Left ventricle myocardium inferior (tissue), 1 donor: ENCODE measurements at places on chromosomes 12 and 14. TPM values are rescaled to one million over a fixed set of nuclear protein-coding genes. Genes with fewer than 3 reads are reported as not detected.

GPD1 gene
- 9.0 TPM for total RNA-seq

- DNase-seq = no peak
Measured at GRCh38 chr12:55972456-55972855, 1.4 kb upstream of the RAB5B start.

SYNDIG1L gene
- total RNA-seq = 0.11 TPM

LUM gene
- 115 TPM for total RNA-seq

FGD4 gene
- total RNA-seq = 30.5 TPM

- peak; percentile 42 for DNase-seq
Measured at GRCh38 chr12:12723681-12724420, 6.7 kb downstream of the CDKN1B start.

- DNase-seq = no peak
Measured at GRCh38 chr12:49867570-49868341, 24.9 kb upstream of the BCDIN3D start.

- no peak for DNase-seq
Measured at GRCh38 chr12:84954415-84954814, 41.8 kb upstream of the SLC6A15 start.

DNA sequence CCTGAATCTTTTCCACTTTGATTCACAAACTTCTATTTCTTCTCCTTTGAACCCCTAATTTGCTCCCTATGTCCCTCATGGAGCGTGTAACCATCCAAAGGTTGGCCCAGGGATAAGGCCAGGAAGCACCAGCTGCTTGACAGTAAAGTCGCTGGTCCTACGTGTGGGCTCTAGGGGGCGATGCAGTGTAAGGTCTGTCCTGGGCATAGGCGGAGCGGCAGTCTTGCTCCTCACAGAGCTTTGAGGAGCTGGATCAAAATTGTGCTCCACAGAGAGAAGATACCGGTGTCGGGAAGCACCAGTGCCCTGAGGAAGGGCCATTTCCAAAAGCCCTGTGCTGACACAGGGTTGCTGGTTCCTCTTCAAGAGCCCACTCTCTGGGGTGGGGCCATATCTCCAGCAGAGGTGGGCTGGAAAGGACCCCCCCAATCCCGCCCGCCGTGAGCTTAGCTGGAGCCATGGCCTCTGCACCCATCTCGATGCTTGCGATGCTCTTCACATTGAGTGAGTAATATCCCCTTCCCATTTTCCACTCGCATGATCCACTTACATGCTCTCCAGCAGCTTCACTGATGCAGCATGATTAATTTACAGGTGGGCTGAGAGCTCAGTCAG lies 49.9 kb upstream of the OR4E1 start:
- DNase-seq = no peak

GRCh38 chr14:43894534-43894933 lies 612.5 kb downstream of the FSCB start:
- no peak for DNase-seq

GRCh38 chr12:105256011-105256410 lies 20.0 kb upstream of the APPL2 start:
- DNase-seq = no peak

- no peak for DNase-seq
Measured at GRCh38 chr14:32121536-32121935, 44.4 kb downstream of the ARHGAP5 start.

ZNF84 gene
- 18.7 TPM for total RNA-seq

DNA sequence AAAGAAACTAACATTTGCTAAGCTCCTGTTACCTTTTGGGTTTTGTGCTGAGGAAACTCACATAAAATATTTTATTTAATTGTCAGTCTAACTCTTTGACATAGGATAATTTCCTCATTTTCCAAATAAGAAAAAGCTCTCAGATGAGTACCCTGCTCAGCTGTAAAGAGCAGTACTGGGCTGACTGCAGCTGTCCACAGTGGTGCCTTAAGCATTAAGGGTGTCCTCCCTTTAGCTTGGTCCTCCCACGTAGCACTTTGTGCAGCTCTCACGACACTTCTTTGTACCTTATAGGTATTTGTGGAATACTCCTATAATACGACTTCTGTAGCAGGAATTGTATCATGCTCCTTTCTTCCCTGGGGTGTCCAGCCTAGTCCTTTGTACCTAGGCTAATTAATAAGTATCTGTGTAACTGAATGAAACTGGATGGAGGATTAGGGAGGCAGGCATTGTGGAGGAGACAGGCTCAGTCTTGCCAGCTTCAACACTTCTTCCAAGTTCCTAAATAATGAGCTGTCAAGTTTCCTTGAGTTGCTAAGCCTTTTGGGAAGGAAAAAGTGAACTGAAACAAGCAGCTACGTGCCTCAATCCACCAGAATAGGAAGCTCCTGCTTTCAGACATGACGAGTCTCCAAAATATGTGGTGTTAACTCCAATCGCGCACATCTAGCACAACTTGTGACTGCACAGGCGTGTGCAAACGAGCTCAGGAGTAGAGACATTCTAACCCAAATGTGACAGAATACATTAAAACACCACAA lies 123.0 kb downstream of the SLC38A4 start:
- no peak for DNase-seq

DNA sequence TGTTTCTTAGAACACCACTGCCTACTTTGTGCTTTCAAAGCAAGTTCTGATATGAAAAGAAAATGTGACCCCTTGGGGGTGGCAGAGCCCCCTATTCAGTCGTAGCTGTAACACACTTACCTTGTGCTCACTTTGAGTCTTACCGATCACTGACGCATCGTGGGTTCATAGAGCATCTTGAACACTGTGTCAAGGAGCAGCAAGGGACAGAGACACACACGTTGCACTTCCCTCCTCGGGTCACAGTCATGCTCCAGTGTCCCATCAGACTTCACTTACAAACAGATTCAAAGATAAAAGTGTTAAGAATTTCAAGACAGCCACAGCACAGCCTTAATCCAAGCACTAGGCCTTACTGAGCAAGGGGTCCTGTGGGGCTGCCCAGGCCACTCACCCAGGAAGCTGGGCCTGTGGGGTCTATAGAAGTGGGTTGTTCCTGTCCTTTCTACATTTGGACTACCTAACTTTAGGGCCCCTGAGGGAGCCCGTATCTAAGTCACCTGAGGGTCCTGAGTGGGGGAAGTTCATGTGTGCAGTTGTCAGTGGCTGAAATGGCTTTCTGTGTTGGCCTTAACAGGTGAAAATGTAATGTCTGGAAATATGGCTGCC lies 75.4 kb upstream of the BDKRB2 start:
- no peak for DNase-seq

TAS2R10 gene
- not detected for total RNA-seq

DNA sequence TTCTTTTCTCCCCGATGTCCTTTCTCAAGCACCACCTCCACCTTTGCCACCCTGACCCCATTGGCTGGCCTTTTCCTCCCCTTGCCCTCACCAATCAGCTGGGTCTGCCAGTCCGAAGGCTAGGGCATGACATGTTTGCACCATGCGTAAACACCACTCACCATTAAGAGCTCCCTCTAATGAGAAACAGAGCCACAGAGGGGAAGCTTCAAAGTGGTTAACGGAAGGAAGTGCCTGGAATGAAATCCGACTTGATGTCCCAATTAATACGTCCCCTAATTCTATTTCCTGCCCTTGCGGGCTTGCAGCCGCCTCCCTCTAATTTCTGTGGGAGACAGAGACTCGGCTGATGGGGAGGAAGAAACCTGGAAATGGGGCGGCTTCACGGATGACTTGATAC lies 318.5 kb upstream of the TBX3 start:
- no peak for DNase-seq

TAS2R9 gene
- total RNA-seq = not detected

DNA sequence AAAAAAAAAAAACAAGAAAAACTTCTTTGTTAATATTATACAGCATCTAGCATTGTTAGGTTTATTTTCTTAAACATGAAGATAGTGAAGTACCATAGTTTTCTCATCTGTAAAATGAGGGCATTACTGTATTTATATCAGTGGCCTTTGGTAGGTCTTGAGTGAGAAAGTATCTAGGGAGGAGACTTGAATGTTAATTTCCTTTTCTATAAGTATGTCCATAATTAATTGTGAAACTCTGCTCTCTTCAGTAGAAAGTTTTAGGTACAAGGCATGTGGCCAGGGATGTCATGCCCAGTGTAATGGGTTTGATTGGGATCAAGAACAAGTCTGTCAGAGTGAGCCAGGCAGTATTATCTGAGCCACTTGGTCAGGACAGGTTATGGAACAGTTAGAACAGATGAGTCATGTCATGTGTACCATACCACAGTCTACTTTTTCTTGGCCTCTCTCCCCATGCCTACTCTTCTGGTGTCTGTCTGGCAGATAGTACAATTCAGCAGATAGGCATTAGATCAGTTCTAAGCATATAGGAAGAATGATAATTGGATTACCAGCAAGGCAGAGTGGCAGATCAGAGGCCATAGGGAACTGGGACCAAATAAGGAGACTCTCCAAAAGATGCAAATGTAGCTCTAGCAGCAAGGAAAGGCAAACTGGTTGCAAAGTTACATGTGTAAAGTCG lies 30.4 kb downstream of the FBXO34 start:
- no peak for DNase-seq

DNA sequence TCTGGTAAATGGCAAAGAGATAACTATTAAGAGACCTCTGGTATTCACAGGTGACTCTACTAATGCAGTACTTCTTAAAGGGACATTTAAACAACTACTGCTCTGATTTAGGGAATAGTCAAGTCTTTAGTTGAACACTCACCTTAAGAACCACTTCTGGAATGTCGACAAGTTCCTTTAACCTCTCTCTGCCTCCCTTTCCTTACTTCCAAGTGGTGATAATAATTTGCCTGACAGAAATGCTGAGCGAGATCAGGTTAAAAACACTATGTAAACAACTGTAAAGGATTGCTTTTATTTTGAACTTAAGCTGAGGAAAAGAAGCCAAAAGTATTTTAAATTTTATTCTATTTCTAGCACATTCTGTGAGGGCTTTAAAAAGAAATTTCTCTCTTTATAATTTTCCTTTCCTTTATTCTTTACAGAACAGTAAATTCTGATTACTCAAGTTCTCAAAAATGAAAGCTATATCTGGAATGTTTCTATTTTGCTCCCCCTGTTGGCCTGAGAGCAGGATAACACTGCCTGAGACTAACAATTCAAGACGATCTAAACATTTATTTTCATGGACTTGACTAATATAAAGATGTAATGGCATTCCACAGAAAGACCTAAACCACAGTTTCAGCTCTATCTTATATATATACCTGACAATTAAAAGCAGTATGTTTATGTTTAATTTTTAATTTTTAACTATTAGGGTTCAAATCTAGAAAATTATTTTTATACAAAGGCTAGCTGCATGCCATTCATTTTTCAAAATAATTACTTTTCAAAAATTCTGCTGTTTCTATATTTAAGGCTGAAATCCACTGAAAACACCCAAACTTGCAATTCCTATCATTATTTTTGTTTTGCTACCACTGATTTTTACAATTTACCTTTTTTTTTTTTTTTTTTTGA lies 29.2 kb downstream of the ZCCHC8 start:
- no peak for DNase-seq

DNA sequence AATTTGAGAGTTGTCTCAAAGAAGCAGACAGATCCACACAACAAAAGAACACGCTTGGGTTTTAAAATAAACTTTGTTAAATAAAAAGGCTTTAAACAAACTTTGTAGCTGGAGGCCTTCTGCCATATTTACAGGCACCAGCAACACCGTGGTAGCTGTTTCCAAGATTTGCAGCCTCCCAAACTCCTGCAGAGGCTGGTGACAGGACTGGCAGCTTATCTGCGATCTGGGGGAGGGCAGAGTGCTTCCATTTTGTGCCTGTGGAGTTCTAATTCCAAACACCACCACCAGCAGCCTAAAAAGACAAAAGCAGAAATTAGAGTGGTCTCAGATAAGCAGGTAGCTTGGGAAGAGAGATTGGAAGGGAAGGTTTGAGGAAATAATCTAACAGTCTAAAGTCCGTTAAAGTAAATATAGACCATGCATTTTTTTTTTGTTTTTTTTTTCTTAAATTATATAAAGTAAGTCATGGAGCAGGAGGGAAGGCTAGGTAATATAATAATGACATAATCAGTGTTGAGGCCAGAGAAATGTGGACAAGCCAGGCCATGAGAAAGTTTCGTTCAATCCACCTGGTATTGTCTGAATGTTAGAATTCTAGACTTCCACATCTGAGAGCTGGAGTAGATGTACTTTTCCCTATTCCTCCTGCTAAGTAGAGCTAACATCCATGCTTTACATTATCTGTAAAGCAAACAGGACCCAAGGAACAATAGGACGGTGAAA lies 69.6 kb upstream of the TMEM132D start:
- DNase-seq = no peak

- DNase-seq = peak; percentile 65
Measured at GRCh38 chr14:52131640-52132320, 62.9 kb upstream of the NID2 start.

- DNase-seq = no peak
Measured at GRCh38 chr12:7058850-7059395, 1.6 kb upstream of the C1S start.
